ENCODE measurements at places on chromosomes 6 and 20. TPM values are rescaled to one million over a fixed set of nuclear protein-coding genes. Genes with fewer than 3 reads are reported as not detected.

GRCh38 chr6:31826793-31827285, 699 bp upstream of the HSPA1B start:
- no peak for DNase-seq

The SAMD10 gene
- total RNA-seq: 9.0 TPM

DNA sequence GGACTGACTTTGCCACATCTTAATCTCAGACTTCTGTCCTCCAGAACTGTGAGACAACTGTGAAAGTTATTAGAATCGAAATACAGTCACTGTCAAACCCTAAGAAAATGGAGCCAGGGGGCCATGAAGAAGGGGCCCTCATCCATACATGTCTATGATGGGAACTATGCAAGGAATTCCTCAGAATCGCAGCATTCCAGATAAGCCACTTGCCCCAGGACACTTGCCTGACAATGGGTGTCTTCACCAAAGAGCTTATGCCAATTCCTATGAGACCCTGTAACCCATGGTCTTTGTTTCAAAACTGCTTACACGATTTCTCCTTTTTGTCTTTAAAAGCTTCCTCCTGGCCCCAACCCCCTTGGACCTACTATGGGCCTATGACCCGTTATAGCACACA, 90.4 kb upstream of the FOXP4 start:
- DNase-seq: no peak

DNA sequence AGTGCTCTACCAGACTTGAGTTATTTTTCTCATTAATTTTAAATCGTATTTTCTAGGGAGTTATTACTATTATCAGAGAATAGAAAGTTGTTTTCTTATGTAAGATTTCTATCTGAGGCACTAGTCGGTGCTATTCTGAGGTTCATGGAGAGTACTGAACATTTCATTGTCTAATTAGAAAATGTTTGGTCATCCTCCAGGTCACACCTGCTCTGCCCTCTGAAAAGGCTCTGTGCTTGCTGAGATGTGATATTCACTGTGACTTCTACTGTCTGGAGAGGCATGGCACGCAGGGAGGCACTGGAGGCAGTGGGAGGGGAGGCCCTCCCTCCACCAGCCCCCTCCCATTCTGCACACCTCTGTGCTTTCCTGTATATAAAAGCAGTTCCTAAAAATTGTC, 3.0 kb downstream of the SYNDIG1 start:
- no peak for DNase-seq
